T-helper 9 cell (primary cell): ENCODE measurements at places on chromosomes 4 and X.

- DNase-seq: peak; percentile 38
These were observed 46.4 kb downstream of the PRPS1 start for GRCh38 chrX:107674480-107675364.

- no peak for DNase-seq
These were observed 509.3 kb downstream of the CENPC start for GRCh38 chr4:67035986-67036385.

DNA sequence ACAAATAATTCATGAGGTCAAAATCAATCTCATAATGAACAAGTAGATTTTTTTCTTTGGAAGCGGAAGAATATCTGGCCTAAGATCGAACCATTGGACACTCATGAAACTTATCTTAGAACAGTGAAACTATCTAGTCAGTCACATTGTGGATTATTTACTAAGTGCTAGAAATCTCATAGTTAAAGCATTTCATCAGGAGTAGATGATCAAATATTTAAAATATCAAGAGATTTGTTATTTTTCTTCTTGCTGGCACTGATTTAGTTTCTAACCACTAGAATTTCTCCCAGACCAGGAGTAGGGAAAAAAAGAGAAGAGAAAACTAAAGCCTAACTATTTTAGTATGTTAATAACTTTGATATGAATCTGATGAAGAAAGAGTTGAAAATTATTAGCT is 105.5 kb downstream of the SHROOM3 start:
- DNase-seq: no peak

- no peak for DNase-seq
These were observed 83.6 kb downstream of the CHM start for GRCh38 chrX:85963736-85964135.

- no peak for DNase-seq
These were observed 970.4 kb downstream of the RPA4 start for GRCh38 chrX:97854086-97854485.

GRCh38 chrX:154545673-154546274 is 872 bp downstream of the G6PD start:
- no peak for DNase-seq

DNA sequence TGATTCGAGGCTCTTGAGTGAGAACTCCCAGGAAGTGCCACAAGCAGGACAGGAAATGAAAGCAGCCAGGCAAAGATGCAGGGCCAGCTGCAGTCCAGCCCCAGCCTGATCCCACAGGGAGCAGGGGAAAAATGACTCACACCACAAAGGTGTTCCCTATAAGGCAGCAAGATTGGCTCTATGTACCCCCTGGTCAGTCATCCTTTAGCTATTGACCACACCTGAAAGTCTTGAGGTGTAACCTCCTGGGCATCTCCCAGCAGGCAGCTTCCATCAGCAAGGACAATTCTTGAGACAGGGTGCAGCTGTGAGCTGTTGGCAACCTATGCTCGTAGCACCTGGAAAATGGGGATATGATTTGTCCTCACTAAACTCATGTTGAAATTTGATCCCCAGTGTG is 27.9 kb upstream of the EXOC1L start:
- no peak for DNase-seq

DNA sequence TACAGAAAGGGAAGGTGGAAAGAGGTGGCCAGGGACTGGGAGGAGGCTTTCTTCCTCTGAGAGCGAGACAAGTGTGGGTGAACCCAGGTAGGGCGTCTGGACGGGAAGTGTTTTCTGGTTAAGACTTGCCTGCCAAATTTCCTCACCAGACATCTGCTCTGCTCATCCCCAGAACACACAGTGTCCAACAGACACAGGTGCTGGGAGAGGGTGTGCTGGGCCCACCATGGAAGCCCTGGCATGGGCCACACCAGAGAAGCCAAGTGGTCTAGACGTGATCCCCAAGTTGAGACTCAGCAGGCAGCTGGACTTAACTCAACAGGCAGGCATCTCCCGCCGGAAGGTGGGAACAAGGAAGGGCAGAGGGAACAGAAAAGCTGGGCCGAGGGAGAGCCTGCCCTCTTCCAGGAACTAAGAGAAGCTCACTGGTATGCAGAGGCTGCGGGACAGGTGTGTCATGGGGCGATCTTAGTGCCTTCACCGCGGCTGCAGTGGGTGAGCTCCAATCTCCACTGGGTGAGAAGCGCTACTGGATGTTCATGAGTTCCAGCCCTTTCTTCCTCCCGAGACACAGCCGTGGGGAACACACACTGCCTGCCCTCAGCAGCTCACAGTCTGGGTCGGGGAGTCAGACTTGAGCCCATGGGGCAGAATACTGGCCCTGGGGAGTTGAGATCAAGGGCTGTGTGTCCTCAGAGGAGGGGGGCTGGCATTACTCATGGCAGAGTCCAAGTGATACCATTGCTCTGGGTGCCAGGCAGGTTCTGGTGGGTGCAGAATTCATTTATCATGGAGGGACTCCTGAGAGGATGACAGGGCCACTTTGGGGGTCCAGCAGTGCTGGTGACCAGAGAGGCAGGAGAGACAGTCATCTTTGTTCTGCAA is 110.2 kb downstream of the CPZ start:
- DNase-seq: no peak

DNA sequence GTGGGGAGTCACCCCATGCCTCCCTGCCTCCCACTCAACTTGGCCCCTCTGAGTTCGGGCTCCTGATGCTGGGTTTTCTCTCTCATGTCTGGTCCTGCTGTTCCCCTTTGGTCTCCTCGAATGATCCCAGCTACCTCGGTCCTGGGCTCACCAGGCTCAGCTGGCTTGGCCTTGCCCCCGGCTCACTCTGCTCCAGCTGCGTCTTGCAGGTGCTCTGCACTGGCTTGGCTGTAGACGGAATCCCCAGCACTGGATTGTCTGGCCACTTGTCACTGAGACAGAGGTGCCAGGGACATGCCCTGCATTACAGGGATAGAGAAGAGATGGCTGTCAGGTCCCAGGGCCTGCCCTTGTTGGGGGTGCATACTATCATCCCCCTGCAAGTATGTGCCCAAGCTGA is 41.6 kb upstream of the NYX start:
- no peak for DNase-seq

- DNase-seq: no peak
These were observed 96.2 kb downstream of the RS1 start for GRCh38 chrX:18575744-18576143.

DNA sequence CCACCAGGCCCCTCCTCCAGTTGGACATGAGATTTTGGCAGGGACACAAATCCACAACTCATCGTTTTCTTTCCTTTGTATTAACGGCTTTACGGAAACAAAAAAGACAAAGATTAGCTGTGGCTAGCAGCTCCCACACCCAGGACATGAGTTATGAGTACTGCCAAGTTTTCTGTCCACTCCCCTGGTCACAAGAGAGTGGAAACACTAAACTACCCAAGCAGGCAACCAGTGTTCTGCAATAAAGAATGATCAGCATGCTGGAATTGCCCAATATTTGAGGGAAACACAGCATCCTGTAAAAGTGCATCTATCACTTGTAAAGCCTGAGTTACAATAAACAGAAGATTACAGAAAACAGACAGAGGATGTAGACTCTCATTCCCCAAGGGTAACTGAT is 358.4 kb downstream of the NLGN4X start:
- no peak for DNase-seq

DNA sequence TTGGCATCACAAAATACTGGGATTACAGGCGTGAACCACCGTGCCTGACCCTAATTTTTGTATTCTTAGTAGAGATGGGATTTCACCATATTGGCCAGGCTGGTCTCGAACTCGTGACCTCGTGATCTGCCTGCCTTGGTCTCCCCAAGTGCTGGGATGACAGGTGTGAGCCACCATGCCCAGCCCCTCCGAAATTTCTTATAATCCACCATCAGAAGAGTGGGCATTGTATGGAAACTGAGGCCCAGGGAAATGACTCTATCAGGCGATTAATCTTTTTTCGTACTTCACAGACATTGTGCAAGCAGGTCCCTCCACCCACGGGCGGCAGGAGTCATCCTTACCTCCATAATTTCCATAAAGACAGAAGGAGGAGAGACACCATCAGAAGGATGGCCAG is 16.0 kb downstream of the CRLF2 start:
- no peak for DNase-seq

- no peak for DNase-seq
These were observed 73.5 kb upstream of the EMCN start for GRCh38 chr4:100591161-100591876.

- no peak for DNase-seq
These were observed 19.0 kb upstream of the MAML3 start for GRCh38 chr4:140172960-140173359.

DNA sequence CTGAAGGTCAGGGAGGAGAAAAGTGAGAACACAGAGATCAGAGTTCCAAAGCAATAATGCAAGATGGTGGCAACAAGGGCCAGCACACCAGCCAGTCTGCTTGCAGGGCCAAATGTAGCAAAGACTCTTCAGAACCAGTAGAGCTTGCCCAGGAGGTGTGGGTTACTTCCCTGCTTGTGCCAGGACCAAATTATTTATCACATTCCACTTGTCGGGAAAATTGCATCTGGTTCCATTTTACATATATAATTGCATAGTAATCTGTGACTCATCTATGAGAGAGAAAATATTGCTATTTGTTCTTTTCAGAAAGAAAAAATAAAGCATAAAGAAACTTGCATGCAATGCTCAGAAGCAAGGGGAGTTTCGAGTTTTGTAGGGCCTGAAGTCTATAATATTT is 41.4 kb downstream of the MAML3 start:
- DNase-seq: no peak

GRCh38 chrX:7215842-7216241 is 67.9 kb upstream of the PUDP start:
- DNase-seq: no peak

DNA sequence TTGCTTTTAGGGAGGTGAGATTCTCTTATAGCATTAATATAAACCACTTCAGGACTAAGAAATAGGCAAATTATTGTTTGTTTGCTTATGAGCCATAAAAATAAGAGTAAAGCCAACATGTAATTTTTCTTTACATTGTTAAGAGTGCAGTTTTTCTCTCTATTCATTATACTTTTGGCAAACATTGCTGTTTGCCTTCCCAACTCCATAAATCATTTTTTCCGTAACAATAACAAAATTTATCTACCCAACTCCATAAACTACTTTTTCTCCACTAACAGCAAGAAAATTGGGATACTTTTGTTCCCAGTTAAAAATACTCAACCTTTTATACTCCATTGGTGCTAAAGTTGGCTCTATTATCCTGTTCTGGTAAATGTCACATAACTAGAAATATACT is 229.7 kb upstream of the GPRIN3 start:
- DNase-seq: no peak

- no peak for DNase-seq
These were observed 99.5 kb downstream of the NEUROG2 start for GRCh38 chr4:112416464-112416863.

DNA sequence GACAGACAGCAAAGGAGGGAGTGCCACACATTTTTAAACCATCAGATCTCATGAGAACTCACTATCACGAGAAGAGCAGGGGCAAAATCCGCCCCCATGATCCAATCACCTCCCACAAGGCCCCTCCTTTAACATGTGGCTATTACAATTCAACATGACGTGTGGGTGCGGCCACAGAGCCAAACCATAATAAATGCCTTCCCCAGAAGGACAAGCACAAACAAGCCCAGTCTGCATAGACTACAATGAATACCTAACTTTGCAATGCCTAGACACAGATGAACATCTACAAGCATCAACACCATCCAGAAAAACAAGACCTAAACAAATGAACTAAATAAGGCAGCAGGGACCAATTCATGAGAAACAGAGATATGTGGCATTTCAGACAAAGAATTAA is 12.3 kb downstream of the ETDA start:
- no peak for DNase-seq

GRCh38 chr4:140952717-140953116 is 180.6 kb downstream of the RNF150 start:
- no peak for DNase-seq

- no peak for DNase-seq
These were observed 60.8 kb upstream of the ESX1 start for GRCh38 chrX:104315555-104315954.

DNA sequence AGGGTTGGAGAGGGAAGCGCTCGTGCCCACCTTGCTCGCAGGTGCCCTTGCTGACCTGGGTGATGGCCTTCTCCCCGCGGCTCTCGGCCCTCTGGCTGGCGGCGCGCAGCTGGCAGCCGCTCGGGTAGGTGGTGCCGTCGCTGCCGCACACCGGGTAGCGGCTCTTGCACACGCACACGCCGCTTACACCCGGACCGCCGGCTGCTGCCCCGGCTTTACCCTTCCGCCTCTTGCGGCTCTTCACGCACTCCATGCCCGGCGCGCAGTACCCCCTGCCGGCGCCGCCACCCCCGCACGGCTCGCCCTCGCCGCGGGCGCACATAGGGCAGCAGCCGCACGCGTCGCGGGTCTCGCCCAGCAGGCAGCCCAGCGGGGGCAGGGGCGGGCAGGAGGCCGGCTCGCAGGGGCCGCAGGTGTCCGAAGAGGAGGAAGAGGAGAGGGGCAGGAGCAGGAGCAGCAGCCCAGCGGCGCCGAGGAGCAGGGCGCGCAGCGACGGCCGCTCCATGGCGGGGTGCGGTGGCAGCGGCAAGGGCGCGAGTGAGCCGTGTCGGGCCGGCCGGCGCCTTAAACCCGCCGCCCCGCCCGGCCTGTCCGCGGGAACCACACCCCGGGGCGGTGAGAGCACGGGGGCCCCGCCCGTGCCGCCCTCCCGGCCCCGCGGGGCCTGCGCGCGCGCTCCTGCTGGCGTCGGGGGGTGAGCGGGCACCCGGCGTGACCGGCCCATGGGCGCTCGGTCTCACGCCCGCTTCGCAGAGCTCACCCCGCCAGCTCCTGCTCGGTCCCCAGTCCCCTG is at the start of gene IGFBP7:
Gene IGFBP7 (minus strand): TSS at position 539 of the 793 bp plus-strand sequence. CDS start 34 bp downstream, at position 505.
- no peak for DNase-seq

- DNase-seq: no peak
These were observed 37.9 kb upstream of the STOX2 start for GRCh38 chr4:183867247-183867646.

DNA sequence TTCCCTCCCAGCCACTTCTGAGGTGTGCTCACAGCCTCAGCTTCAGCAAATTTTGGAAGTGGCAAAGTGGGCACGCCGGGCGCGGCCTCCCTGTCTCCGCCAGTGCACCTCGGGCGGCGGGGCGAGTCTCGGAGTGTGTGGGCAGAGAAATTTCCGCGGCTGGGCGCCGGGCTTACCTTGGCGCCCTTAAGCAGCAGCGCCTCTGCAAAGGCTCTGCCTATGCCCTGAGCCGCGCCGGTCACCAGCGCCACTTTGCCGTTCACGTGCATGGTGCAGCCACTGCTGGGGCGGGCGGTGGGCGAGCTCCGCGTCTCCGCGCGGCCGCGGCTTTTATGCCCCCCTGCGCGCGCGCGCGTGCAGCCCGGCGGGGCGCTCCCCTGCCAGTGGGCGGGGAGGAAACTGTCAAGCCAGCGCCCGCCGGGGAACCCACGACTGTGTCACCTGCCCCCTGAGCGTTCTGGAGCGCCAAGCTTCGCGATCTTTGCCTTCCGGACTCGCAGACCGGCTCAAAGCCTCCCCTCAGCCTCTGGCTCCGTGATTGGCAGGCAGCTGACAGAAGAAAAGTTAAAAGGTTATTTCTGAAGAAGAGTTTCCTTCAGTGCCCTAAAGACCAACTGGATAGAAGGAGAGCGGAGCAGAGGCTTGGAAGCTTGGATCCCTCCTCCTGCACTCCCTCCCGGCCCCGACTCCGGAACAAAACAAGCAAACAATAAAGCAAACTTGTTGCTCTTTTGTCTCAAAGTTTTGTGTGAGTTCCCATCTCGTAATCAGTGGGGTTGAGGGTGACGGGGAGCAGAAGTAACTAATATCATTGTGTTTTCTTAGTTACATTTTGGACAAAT is at the start of gene HPGD:
Gene HPGD (minus strand): TSS at position 306 of the 842 bp plus-strand sequence. CDS start 37 bp downstream, at position 269.
- DNase-seq: peak; percentile 47
